CD4-positive, CD25-positive, alpha-beta regulatory T cell (primary cell): ENCODE measurements at places on chromosomes 7 and 10.

GRCh38 chr7:70502117-70502863 is 629.7 kb upstream of the GALNT17 start:
- DNase-seq = no peak

DNA sequence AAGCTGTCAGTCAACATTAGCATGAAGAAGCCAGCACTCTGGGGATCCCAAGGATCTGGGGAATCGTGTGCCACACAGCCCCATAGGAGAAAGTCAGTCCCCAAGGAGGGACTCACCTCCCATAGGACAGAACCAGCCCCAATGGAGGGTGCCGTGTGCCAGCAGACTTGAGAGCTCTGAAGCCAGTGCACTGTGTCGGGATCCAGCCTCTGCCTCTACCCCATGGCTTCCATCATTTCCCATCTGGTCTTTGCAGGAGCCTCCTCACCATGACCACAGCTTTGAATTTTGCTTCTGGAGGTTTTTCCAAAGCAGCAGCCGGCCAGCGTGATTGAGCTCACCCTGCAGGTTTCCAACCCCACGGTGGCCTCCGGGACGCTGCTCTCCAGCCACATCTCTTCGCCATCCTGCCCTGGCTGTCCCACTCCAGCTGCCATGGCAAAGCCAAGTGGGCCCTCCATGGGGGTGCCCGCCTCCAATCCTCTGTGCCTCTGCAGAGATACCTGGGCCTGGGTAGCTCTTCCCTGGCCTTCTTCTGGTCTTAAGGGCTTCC is 171.8 kb upstream of the SHH start:
- no peak for DNase-seq

- DNase-seq = no peak
Measured at GRCh38 chr10:122481296-122482056, 20.1 kb downstream of the HTRA1 start.

DNA sequence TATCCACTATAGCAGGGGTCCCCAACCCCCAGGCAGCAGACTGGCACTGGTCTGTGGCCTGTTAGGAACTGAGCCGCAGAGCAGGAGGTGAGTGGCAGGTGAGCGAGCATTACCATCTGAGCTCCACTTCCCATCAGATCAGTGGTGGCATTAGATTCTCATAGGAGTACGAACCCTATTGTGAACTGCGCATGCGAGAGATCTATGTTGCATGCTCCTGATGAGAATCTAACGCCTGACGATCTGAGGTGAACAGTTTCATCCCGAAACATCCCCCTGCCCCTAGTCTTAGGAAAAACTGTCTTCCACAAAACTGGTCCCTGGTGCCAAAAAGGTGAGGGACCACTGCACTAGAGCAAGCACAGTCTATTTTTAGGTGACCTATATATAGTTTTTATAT is 23.6 kb downstream of the ASZ1 start:
- DNase-seq = no peak

GRCh38 chr7:3107889-3108570 is 64.4 kb upstream of the CARD11 start:
- no peak for DNase-seq

DNA sequence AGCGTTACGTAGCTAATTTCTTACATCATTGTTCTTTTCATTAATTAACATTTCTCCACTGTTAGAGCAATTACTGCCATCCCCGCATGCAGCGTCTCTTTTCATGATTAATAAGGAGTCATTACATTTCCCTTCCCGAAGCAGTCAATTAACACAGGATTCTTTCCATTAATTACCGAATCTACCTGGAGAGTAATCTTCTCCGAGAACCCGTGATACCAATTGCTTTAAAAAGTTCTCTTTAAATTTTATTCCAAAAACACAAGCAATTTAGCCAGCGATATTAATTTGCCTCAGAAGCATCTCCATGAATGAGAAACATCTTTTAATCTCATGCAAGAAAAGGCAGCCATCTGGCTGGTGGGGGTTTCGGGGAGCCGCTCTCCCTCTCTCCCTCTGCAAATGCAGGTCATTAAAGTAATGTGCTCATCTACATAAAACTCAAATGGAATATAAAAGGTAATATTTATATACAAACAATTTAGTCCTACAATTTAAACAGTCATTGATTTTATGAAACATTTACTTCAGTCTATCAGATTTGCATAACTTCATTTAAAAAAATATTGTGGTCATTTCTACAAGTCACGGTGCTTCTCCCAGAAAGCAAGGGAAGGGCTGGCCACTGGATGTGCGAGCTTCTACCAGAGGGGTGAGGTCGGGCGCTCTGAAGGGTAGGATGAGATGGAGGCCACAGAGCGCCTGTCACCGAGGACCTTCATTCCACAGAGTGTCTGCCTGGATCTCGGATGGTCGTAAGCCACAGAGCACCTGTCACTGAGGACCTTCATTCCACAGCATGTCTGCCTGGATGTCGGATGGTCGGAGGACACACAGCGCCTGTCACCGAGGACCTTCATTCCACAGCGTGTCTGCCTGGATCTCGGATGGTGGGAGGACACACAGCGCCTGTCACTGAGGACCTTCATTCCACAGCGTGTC is 145.0 kb downstream of the WDR37 start:
- no peak for DNase-seq

DNA sequence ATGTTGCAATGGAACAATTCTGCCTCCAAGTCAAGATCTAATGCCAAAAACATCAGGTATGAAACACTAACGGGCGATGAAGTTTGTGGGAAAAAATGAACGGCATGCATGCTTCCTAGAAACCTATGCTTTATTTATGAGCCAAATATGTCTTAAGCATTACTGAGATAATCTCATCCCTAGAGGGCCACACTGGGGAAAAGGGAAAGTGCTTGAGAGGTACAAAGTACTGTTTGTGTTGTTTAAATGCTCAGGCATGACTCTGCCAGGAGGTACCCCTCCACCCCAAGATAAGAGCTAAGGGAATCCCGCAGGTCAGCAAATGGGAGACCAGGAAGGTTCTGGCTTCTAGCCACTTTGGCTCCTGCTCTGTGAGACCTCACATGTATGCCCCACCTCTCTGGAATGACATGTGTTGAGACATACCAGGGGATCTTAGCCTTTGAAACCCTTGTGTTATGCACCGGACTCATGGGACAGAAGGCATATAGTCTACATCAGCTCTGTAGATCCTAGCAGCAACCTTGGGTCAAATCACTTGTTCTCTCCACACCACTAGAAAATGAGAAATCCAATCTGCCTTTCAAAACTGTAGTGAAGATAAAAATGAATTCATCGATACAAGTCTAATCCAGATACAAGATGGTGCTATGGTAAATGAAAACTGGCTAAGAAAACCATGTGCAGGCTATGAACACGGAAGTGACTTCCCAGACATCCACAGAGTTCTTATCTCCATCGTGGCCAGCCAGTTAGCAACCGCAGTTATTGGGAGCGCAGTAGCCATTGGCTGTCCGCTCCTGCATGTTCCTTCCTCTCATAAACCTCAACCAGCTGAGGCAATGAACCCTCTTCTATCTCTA is 61.0 kb downstream of the CREB3L2 start:
- DNase-seq = no peak

- no peak for DNase-seq
Measured at GRCh38 chr7:157016024-157016351, 5.5 kb upstream of the MNX1 start.

DNA sequence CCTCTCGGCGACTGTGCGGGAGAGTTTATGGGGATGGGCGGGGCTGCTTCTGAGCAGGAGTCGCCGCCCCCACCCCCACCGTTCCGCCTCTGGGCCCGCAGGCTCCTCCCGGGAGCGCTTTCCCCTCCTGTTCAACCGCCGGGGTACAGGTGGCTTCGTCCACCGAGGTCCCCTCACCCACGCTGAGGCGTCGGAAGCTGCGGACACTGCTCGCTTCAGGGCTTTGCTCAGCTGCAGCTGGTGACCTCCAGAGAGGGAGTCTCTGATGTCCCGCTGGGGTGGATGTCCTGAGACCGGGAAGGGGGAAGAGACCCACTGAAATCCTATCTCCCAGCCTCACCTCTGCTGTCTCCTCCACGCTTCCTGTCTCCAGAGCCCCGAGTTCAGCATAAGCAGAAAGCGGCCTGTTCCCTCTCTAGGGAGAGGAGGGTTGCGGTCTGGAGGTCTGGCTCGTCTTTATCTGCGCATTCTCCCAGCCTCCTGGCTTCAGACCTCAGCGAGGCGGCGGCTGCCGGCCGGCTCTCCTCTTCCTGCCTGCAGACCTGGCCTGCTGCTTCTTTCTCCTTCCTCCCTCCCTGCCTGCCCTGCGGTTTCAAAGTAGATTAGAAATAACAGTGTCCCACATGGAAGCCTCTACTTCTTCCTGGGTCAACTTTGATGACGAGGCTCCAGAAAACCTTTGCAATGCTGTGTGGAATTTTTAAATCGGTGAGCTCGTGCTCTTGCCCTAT is 1.8 kb downstream of the CYP2E1 start:
- no peak for DNase-seq

GRCh38 chr10:4316161-4316810 is 509.7 kb upstream of the AKR1E2 start:
- DNase-seq = no peak

DNA sequence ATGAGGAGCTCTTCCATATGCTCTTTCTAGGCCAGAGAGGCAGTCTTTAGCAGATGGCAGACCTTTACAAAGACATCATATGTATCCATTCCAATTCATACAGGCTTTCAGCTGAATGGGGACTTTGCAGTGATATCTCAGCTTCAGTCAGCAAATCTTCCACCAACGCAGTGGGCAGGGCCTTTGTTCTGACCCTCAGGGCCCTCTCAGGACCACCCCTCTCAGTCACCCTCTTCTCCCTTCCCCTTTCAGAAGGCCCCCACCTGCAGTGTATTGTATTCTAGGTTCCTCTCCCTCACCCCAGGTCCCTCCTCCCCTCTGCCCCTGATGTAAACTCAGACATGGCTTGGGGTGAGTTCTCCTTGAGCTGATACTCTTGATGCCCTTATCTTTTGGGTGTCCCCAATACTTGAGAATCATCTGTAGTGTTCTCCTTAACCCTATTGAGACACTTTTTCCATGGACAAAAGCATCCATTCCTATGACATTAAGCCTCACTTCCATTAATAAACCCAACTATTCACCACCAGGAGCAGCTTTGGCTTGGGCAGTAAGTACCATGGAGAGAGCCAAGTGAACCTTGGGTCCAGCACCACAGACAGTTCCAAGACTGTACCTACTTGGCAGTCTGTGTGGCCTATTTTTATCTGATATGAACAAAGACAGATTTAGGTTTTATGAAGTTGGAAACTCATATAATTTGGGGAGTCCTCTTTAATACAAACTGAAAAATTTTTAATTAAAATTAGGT is 62.7 kb downstream of the ADCYAP1R1 start:
- DNase-seq = no peak
